ENCODE measurements at places on chromosomes 3 and 15. TPM values are rescaled to one million over a fixed set of nuclear protein-coding genes. Genes with fewer than 3 reads are reported as not detected.

GRCh38 chr3:149376718-149377407 is 586 bp downstream of the TM4SF1 start:
- DNase-seq, result no peak

GRCh38 chr3:32969656-32970055 is 18.2 kb downstream of the CCR4 start:
- no peak for DNase-seq

The CD200 gene
- total RNA-seq, result 14.3 TPM

GRCh38 chr15:98002866-98003265 is 42.4 kb downstream of the ARRDC4 start:
- no peak for DNase-seq

- DNase-seq, result no peak
These were observed 306.2 kb upstream of the DPPA4 start for GRCh38 chr3:109643590-109643989.

DNA sequence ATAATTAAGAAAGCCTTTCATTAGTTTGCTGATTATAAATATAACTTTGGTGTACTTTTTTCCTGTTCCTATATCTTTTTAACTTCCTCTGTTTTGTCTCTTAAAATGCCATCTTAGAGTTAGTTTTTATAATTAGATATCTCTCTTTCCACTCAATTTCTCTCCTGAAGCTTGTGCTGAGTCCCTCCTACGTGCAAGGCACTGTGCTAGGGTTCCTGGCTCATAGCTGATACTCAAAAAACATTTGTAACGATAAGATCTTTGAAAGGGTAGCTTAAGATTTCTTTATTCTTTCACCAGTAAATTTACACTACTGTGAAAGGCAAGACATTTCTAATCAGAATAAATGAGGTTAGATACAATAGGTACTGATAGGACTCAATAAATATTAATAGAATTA is 358.8 kb downstream of the MECOM start:
- DNase-seq, result no peak

The ABHD14A gene
- total RNA-seq, result 19.4 TPM

The C3orf22 gene
- total RNA-seq, result not detected
